AG09319 (cell line): ENCODE measurements at places on chromosomes 1 and 21.

DNA sequence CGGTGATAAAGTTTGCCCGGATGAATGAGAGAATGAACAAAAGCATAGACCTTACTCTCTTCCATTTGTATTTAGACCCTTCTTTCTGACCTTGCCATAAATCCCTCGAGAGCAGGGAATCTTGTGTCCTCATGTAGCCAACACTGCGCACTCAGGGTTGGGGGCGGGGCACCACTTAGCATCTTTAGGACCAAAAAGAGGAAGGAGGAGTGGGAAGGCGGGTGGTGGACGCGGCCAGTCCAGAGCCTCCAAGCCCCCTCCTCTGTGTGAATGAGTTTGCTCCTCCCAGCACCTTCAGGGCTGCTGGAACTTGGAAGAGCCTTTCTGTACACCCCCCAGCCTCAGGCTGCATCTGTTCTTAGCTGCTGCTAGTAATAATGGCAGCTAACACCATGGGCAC, 141.9 kb upstream of the TMEM51 start:
- DNase-seq = no peak

DNA sequence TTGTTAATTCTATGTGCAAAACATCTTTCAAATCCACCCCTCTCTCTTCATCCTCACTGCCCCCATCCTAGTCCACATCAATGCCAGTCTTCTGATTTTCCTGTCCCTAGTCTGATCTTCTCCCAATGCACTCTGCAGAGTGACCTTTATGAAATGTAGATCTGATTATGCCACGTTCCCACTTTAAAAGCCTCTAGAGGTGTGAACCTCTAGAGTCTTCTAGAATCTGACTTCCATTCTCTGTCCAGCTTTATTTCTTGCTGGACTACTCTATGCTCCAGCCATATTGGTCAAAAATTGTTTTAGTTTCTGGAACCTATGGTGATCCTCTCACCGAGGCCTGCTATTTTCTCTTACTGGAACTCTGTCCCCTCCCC, 32.5 kb downstream of the ZNF648 start:
- no peak for DNase-seq

- no peak for DNase-seq
Measured at GRCh38 chr1:209417761-209418160, 165.8 kb upstream of the CAMK1G start.

GRCh38 chr21:46562472-46562871, 42.4 kb downstream of the S100B start:
- DNase-seq = no peak

GRCh38 chr1:1981142-1981500, 22.5 kb downstream of the CFAP74 start:
- DNase-seq = no peak

DNA sequence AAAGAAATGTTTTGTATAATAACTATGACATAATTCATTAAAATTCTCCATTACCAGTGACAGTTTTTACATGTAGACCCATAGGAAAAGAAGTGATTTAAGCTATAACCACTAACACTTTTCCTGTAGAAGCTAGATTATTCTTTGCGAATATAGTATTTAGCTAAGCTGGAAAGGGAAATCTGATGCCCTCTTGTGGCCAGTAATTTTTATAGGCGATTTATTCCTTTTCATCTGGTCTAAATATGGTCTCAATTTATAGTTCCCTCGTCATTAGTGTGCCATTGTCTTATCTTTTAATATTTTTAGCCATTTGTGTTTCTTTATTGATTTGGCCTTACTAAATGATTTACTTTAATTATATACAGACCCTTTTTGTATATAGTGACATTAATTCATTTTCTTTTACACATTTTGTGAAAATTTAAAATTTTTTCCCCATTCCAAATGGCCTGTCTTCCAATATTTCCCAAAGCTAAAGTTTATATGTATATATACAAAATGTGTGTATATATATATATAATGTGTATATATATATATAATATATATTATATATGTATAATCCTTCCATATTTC, 26.7 kb downstream of the BTG3 start:
- peak; percentile 20 for DNase-seq

DNA sequence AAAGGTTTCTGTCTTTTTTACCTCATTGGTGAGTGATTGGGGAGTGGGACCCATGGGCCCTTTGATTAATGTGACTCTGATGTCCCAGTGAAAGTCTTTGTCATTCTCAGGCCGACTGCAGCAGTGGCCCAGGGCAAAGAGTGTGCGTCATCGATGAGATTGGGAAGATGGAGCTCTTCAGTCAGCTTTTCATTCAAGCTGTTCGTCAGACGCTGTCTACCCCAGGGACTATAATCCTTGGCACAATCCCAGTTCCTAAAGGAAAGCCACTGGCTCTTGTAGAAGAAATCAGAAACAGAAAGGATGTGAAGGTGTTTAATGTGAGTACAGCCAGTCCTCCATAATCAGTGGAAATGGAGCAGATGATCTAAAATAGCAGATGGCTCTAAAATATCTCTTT, 19.4 kb downstream of the NTPCR start:
- no peak for DNase-seq

- DNase-seq = no peak
Measured at GRCh38 chr1:203152158-203153034, 23.2 kb downstream of the MYBPH start.

DNA sequence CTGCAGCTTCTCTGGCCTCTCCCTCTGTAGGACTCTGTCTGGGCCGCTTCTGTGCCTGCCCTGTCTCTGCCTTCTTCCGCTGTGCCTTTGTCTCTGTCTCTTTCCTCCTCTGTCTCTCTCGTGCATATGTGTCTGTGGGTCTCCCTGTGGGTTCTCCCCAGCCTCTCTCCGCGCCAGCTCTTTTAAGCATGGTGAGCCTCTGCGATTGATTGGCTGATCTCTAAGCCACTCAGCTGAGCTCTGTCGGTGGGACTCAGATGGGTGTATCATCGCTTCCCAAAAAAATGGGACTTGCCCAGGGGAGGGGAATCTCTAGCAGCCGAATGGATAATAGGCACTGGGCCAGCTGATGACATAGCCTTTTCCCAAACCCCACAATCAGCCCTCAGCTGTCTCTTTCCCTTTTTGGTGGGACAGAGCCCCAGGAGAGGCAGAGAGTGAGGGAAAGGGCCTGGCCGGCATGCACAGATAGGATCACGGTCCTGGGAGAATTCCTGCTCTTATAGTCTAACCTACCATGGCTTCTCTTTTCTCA, at the start of gene ADAMTS4:
Gene ADAMTS4 (minus strand): TSS at position 158 of the 535 bp plus-strand sequence. CDS start 427 bp downstream, outside the sequence.
- DNase-seq = peak; percentile 67

GRCh38 chr1:240695416-240695815, 83.5 kb upstream of the GREM2 start:
- no peak for DNase-seq

- DNase-seq = no peak
Measured at GRCh38 chr1:147648933-147649332, 21.4 kb downstream of the ACP6 start.

GRCh38 chr1:10541286-10541685, 66.5 kb downstream of the PEX14 start:
- DNase-seq = no peak

- no peak for DNase-seq
Measured at GRCh38 chr21:45306832-45307571, 19.3 kb upstream of the POFUT2 start.

- no peak for DNase-seq
Measured at GRCh38 chr1:16257968-16258367, 21.0 kb upstream of the CPLANE2 start.

GRCh38 chr1:106972074-106972473, 84.4 kb upstream of the PRMT6 start:
- DNase-seq = no peak

- DNase-seq = no peak
Measured at GRCh38 chr1:29620631-29621030, 384.3 kb downstream of the PTPRU start.

DNA sequence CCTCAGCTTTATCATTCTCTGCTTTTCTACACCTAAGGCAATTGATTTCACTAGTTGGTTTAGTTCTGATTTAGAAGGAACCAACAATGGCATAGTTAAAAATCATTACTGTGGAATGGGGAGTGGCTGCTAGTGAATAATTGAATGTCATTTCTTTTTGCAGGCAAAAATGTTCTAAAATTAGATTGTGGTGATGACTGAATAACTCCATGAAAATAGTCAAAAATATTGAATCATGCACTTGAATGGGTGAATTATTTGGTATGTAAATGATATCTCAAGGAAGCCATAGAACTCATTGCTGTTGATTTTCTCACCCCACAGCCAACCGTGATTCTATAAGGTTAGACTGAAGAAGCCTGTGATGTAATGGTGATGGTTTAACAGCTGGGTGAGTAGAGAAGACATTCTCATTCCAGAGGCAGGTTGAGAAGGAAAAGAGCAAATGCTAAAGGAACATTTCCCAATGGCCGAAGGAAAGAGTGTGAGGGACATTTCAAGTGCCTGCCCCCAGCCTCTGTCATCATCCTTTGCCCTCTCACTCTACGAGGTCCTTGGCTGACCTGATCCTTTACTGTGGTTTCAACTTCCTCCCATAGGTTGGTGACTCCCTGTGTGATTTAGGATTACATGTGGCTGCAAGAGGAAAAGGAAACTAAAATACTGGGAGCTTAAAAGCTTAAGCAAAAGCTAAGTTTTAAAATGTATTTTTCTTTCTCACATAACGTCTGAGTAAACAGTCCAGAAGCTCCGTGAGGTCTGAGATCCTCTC, 12.5 kb downstream of the OVAAL start:
- DNase-seq = no peak

GRCh38 chr1:67052741-67053534, 1.0 kb downstream of the SLC35D1 start:
- DNase-seq = no peak

GRCh38 chr1:248861616-248862015, 2.7 kb upstream of the ZNF692 start:
- DNase-seq = no peak

DNA sequence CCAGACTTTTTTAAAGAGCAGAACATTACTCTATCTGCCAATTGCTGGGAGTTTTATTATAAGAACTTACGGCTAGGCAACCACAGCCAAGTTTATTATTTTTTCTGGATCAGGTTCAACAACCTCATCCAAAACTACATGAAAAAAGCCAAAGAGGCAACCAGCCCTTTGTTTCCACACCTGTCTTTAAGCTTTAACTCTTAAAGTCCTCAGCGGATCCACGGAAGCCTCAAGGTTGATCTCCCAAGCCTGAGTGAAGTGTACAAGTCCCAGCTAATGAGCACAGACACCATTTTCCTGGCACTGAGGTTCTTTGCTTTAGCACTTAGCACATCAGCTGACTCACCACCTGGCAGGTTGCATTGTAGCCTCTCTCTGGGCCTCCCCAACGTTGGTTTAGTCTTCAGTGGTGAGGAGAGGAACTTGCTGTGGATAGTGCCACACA, 143.1 kb downstream of the TGFBR3 start:
- DNase-seq = no peak

DNA sequence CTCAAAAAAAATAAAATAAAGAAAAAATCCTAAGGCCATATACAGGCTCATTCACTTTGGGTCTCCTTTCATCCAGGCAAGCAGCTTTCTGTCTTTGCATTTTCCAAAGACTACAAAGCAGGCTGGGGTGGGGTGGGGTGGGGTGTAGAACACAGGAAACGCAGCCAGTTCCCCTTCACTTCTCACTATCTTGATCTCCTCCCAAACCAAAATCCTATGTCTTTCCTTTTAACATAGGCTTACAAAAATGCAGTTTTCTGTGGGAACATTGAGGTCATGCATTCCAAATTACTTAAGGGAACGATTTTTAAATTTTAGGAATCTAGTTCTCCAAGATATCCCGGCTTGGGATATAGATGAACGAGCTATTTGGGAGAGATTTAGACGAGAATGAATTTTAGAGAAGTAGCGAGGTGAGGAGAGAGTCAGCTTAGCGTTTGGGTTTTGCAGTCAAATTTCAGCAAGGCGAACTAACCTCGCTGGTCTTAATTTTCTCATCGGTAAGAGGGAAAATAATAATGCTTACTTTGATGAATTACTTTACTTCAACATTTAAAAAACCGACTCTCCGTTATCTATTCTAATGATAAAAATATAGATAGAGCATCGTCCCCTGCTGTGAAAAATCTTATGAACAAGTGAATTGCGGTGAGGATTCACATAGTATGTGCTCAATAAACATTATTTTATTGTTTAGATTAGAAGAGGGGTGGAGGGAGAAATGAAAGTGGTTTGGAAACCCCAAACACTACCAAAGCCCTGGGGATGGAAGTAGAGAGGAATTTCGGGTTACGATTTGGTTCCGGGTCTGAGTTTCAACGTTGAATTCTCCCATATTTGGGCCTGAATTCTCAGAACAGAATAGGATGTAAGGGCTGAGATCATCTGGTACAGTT, 735 bp upstream of the STX12 start:
- peak; percentile 35 for DNase-seq
